ENCODE measurements at places on chromosomes 16 and 17. TPM values are rescaled to one million over a fixed set of nuclear protein-coding genes. Genes with fewer than 3 reads are reported as not detected.

Gene GDPD3
- total RNA-seq, result 0.77 TPM

Gene LGALS9B
- total RNA-seq, result not detected

Gene TEKT5
- total RNA-seq, result not detected

Gene CA5A
- total RNA-seq, result not detected

Gene MARVELD3
- not detected for total RNA-seq

Gene DHRS7C
- not detected for total RNA-seq

Gene SLC5A11
- total RNA-seq, result not detected

Gene ATP2A1
- total RNA-seq, result 0.28 TPM

Gene VASN
- 77.5 TPM for total RNA-seq

Gene EXOC3L1
- under 0.01 TPM for total RNA-seq

Gene KRT31
- not detected for total RNA-seq

Gene CES5A
- not detected for total RNA-seq

Gene LDHD
- 4.2 TPM for total RNA-seq

Gene RHBDL3
- total RNA-seq, result not detected
